PC-9 (cell line): ENCODE measurements at places on chromosomes 2 and 18. TPM values are rescaled to one million over a fixed set of nuclear protein-coding genes. Genes with fewer than 3 reads are reported as not detected.

DNA sequence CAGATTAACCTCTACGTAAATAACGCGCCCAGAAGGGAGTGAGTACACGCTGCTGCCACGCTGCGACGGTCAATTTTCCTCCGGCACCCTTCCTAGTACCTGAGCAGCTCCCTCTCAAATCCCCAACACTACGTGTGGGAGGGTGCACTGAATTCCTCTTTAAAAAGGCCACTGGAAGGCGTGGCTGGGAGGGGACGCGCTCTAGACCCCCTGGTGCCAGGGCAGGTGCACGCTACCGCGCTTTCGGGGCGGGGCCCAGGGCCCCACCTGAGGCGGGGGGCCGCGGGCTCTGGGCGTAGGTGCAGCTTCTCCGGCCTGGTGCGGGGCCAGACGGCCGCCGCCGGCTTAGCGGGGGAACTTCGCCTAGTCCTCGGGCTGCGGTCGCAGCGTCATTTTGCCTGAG is 668 bp upstream of the ANKRD12 start:
- DNase-seq = peak; percentile 68

DNA sequence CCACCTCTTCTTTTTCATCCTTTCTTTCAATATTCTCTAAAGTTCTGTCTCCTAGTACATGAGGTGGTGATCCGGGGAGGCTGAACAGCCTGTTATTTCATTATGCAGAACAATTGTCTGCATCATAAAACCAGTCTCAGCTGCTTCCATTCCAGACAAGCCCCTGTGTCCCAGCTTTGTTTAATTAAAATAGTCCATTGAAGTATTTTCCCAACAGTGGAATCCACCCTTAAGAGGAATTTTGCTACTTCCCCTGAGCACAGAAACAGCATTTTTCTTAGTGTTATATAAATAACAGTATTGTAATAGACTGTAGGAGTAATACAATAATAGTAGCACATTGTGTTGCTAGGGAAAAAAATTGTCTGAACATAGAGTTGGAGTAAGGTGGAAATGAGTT is 395.4 kb upstream of the TCF4 start:
- DNase-seq = no peak

DNA sequence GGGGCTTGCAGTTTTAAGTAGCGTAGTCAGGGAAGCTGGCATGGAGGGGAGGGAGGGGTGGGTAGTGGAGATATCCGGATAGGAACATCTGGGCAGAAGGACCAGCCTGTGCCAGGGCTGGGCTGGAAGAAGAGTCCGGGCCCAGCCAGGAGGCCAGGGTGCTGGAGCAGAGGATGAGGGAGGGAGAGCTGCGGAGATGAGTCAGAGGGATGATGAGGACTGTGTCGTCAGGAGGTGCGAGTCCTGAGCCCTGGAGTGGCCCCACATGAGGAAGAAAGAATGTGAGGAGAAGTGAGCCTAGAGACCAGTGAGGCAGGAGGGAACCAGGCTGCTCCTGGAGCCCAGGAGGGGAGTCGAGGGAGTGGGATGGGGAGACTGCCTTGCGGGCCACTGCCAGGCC is 82.4 kb downstream of the CTIF start:
- no peak for DNase-seq

DNA sequence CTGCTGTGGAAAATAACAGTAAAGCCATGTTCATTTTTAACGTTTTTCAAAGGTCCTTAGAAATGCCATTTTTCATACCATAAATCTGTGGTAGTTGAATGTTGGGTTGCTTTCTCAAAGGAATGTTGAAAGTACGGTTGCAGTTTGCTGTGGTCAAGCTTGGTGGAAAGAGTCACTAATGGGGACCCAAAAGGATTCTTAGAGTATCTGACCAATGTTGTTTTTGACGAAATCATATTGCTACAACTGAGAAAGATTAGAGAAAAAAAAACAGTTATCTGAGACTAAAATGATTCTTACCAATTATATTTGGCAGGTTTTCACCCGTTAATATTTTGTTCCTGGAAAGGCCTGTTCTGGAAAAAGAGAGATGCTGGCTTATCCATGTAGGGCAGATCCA is 439.5 kb upstream of the ETAA1 start:
- DNase-seq = no peak

DNA sequence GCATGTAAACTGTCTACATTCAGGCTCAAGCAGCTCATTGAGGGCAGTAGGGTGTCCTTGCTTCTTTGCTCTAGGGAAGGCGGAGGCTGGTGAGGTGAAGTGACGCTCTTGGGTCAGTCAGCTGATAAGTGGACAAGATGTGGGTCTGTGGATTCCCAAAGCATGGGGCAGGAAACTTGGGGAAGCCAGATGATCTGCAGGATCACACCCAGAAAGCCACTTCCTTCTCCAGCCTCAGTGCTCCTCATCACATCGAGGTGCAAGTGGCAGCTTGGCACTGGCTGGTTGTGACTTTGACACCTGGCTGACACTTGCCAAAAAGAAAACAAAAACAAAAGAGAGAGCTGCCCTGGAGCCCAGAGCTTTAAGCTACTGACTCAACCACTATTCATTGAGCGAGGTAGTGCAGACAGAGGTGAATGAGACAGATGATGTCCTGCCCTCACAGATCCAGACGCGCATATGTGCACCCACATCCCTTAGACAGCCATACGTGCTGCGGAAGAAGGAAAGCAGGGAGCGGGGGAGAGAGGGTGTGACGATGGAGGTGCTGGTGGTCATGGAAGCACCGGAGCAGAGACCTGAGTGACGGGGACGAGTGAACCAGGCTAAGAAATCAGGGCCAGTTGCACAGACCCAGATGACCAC is 3.1 kb upstream of the CIB4 start:
- DNase-seq = no peak

- no peak for DNase-seq
Observed at GRCh38 chr2:181642086-181642485, 14.8 kb downstream of the CERKL start.

GRCh38 chr2:215441560-215442400 is 5.9 kb upstream of the FN1 start:
- DNase-seq = no peak

GRCh38 chr2:64876137-64876647 is 113.0 kb upstream of the SLC1A4 start:
- peak; percentile 72 for DNase-seq

GRCh38 chr2:74001121-74001520 is 16.4 kb downstream of the TET3 start:
- DNase-seq = no peak

GRCh38 chr2:124530203-124530602 is 505.1 kb downstream of the CNTNAP5 start:
- DNase-seq = no peak

DNA sequence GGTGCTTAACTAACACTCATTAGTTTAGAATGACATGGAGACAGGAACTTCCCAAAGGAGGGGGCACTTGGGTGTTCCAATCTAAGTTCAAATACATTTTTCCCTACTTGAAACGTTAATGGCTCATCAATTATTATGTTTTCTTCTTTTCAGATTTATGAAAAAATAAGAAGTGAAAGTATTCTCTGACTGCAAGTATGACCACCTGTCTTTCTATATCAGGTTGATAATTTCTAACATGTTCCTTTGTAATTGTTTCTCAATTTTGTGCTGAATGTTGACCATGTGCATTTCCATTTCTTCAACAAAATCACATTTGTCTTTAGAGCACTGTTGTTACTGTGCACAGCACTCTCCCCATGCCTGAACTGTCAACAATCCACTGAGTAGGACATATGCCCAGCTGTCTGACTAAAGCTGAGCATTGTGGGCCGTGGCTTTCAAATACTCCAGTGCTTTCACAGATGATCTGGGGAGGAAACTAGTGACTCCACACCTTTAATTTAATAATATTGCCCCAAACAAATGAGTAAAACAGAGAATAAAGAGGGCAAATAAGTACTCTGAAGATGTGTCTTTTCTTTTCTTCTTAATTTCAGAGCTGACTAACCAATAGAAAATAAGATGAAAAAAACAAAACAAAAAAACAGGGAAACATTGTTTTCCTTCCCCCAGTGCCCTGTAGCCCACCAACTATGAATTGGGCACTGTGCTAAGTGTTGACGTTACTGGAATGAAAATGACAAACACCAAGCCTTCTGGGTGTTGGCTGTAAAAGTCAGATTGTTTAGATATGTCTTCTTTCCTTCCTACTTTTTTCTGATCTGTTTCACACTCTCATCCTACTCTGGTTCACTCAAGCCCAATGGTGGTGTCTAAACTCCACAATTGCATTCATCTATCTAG is 16.0 kb downstream of the LANCL1 start:
- DNase-seq = no peak

- no peak for DNase-seq
Observed at GRCh38 chr18:5746844-5747243, 148.5 kb downstream of the TMEM200C start.

DNA sequence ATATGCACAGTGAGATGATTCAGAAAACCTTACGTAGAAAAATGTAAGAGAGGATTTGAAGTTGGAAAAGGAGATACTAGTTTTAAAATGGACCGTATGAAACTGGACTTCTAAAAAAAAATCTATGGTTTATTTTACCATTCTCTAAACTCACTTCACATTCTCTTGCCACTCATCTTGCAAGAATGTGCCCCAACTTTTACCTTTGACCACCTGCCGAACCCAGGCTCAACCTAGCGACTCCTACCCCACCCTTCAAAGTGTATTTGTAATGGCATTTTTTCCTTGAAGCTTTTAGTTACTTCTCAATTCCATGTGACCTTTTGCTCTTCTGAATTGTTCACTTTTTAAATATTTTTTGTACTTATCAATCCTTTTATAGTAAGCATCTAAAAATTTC is 160.8 kb downstream of the PHLPP1 start:
- DNase-seq = peak; percentile 90

GRCh38 chr2:240324312-240325015 is 111.0 kb upstream of the GPC1 start:
- no peak for DNase-seq

GRCh38 chr2:72892506-72893173 is 5.4 kb downstream of the SPR start:
- DNase-seq = peak; percentile 56

GRCh38 chr2:27828305-27828704 is 56.8 kb downstream of the MRPL33 start:
- DNase-seq = no peak

- DNase-seq = no peak
Observed at GRCh38 chr2:208491641-208492040, 85.0 kb downstream of the PTH2R start.

DNA sequence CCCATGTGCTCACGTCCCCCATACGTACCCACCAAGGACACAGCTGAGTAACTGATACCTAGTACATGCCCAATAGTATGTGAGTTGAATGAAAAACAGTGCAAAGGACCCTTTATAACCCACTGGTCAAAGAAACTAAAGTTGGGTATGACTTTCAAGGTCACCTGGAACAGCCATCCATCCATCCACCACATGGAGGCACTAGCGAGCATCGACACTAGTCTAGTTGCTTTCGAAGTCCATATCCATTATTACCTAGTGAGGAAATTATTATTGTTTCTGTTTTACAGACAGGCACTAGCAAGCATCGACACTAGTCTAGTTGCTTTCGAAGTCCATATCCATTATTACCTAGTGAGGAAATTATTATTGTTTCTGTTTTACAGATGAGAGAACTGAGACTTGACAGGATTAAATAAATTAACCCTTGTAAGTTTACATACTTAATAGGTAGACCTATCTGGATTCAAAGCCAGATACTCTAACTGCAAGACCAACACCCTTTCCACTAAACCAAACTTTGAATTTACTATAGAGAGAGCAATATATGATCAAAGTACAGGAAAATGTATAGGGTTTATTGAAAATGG is 233.7 kb downstream of the METTL4 start:
- no peak for DNase-seq

DNA sequence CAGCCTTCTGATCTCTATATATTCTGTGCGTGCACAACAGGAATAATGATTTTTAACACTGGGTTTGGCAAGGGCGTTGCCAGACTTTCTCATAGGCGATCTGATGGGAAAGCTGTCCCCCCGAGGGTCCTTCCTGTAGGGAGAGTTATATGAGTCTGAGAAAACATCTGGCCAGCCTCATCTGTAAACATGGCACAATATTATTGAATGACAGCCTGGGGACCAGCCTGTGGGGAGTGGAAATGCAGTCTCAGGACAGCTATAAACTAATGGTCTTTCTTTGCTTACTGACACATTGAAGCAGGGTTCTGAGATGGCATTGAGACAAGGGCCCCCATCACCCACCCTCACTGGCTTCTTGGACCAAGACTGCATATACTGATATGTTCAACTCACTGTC is 62.5 kb downstream of the CTIF start:
- no peak for DNase-seq

SGO2 gene
- total RNA-seq = 17.8 and 25.0 TPM in 2 replicates

TNFRSF11A gene
- 6.3 and 6.7 TPM in 2 replicates for total RNA-seq

SLC4A3 gene
- 7.3 and 9.0 TPM in 2 replicates for total RNA-seq

SEPTIN10 gene
- 112 and 119 TPM in 2 replicates for total RNA-seq

PSMA8 gene
- not detected in 2 replicates for total RNA-seq
